Pancreas (tissue), 10 donors: ENCODE measurements at places on chromosomes 1 and 21.
A peak's percentile ranks its signal among the peaks of the same experiment; 100 is the strongest.

DNA sequence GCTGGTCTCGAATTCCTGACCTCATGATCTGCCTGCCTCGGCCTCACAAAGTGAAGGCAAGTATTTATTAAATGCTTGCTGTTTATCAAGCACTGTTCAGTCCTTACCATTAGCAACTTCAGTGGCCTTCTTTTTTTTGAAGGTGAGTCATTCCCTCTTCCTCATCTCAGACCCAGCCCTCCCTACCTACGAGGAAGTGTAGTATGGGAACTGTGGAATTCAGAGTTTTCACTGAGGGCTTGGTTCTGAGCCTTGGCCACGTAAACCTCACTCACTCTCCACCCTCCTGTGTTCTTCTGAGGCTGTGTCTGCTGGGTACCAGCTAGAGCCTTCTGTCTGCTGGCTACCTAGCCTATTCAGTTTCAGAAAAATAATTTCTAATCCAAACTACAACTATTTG is 218.3 kb upstream of the SGIP1 start:
- DNase-seq: no peak

DNA sequence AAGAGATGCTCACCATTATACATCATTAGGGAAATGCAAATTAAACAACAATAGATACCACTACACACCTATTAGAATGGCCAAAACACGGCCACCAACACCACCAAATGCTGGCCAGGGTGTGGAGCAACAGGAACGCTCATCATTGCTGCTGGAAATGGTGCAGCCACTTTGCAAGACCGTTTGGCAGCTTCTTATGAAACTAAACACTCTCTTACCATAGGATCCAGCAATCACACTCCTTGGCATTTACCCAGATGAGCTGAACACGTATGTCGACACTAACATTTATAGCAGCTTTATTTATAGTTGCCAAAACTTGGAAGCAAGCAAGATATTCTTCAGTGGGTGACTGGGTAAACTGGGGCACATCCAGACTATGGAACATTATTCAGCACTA is 28.9 kb upstream of the ADARB1 start:
- no peak for DNase-seq

DNA sequence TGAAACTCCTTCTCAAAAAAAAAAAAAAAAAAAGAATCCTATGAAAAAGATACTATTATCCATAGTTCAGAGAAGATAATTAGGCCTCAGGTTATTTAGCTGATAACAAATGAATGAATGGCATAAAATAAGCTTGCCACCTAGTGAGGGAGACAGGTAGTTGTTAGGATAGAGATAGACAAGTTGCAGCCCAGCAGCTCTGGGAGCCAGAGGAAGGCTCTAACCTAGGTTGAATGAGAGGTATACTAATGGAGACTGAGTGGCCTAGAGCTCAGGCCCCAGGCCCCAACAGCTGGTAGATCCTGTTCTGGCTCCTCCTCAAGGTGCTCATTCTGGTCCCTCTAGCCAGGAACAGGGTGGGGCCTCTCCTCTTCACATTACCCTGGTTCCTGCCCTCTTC is 20.6 kb upstream of the RSPO1 start:
- DNase-seq: no peak

DNA sequence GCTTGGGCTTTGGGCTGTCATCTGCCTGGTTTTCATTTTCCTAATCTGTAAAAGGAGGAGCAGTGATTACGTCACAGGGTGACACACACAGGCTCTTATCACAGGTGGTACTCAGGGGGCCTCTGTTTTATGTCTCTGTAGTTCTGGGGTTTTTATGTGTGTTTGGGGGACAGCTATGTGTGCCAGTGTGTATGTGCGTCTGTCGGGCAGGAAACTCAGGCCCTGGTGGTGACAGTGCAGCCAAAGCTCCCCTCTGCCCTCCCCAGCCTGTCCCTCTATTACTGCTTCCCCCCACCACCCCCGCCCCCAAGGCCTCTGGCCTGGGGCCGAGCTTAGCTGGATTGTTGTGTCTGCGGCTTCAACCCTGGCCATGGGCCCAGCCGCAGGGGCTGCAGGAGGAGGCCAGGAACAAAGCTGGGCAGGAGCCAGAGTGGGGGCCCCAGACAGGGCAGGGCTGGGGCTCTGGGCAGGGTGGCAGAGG is 13.3 kb downstream of the MFAP2 start:
- DNase-seq: peak; percentile 64

- no peak for DNase-seq
Measured at GRCh38 chr1:154735804-154736168, 127.8 kb upstream of the ADAR start.

- peak; percentile 1 for DNase-seq
Measured at GRCh38 chr21:45416620-45417019, 11.7 kb downstream of the COL18A1 start.

DNA sequence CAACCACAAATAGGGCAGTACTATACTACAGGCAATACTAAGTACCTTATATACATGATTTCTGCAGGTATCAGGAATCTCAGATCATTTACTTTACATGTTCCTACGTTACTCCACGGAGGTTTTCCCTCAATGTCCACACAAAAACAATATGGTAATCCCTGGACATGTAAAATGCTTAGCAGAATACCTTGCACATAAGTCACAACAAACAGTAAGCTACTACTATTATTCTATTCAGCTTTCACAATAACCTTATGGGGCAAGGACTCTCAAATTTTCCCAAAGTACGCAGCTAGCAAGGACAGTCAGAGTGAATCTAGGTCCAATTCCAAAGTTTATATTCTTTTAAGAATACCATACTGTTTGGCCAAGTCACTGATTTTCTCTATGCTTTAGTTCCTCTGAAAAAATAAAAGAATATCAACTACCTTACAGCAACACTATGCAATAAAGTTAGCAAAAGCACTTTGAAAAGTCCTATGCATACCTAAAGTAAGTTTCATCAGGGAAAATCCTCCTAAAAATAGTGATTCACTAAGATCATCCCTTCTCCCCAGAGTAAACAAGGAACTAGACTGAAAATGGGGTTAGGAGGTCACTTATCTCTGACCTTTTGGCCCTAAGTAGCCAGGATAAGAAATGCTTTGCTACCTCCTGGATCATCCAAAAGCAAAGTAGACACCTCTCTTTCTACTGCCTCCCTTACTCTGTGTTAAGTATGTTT is 67.4 kb downstream of the LUZP1 start:
- DNase-seq: no peak

- DNase-seq: peak; percentile 47
Measured at GRCh38 chr1:28519946-28520725, 14.3 kb downstream of the RCC1 start.

DNA sequence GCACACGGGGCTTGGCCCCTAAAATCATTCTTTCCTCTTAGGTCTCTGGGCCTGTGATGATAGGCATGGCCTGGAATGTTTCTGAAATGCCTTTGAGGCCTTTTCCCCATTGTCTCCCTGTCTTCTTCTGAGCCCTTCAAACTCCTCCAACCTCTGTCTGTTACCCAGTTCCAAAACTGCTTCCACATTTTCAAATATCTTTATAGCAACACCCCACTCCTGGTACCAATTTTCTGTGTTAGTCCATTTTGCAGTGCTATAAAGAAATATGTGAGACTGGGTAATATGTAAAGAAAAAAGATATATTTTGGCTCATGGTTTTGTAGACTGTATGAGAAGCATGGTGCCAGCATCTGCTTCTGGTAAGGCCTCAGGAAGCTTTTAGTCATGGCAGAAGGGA is 158.8 kb downstream of the TM2D1 start:
- DNase-seq: no peak

DNA sequence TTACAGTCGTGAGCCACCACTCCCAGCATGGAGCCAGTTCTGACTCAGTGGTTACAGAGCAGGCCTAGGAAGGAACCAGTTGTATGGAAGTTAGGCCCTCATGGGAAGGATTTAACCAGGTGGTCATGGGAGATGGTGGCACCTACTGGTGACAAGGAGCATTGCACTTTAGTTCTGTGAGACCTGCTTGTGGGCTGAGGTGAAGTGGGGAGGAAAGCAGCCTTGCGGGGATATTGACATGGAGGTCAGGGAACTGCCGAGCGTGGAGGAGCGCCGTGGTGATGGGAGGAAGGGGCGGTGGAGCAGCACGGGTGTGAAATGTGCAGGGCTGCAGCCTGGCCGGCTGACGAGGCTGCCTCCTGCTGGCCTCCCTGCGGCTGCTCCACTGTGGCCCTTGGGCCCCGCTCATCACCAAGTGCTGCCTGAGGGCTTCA is 100.4 kb downstream of the GALNT2 start:
- DNase-seq: no peak

GRCh38 chr1:116252785-116253184 is 120.3 kb upstream of the ATP1A1 start:
- no peak for DNase-seq
